ENCODE measurements at places on chromosomes 13 and 19.

GRCh38 chr19:14000691-14001375 is 5.3 kb downstream of the RFX1 start:
- no peak for DNase-seq

- no peak for DNase-seq
Observed at GRCh38 chr19:38012944-38013343, 105.9 kb downstream of the SIPA1L3 start.

- no peak for DNase-seq
Observed at GRCh38 chr13:23202383-23202782, 21.6 kb downstream of the SGCG start.

GRCh38 chr19:39160523-39160861 is 34.9 kb downstream of the PAK4 start:
- no peak for DNase-seq

GRCh38 chr13:86464193-86464592 is 665.0 kb upstream of the SLITRK6 start:
- DNase-seq = no peak

DNA sequence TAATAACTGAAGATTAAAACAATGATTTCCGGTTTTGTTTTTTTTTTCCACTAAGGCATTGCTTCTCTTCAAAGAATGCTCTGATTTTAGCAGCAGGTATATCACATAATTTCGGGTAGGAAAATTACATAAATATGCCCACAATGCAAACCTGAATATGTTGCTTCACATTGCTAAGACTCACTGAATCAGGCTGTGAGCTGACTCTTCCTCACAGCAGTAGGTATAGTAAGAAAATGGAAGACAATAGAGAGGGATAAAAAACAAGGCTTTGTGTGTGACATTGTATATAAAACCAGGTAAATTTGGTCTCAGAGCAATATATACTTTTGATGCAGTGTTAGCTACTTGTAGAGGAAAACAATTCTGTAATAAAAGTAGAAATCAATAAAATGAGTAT is 1355.0 kb downstream of the OLFM4 start:
- DNase-seq = no peak

DNA sequence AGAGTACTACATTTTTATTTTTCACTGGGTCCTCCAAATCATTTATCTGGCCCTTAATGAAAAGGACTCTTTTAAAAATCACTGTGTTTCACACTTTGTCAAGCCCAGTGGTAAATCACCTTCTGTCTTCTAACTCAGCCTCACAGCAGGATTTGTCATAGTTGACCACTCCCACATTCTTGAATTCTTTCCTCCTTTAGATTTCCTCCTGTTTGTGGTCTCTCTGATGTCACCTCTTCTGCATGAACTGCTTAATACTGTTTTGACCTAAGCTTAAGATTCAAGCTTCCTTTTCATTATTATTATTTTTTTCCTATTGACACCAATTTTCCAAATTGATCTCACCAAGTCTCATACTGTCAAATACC is 899.8 kb upstream of the MIR17HG start:
- DNase-seq = no peak

- no peak for DNase-seq
Observed at GRCh38 chr19:56152644-56153043, 11.6 kb downstream of the ZNF444 start.

DNA sequence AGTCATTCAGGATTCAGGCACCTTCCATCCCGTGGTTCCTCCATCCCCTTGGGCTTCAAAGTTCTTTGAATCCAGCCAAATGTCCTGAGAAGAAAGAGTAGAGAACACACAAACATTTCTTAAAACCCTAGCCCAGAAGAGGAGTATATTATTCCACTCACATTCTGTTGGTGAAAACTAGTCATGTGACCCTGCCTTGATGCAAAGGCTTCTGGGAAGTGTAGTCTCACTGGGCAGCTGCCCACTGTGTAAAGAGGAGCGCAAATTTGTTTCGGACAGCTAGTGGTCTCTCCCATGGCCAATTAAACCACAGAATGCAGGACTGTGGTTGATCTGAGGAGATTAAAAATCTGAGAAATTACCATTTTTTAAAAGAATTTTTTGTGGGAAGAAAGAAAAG is 304.4 kb downstream of the SUCLA2 start:
- no peak for DNase-seq

DNA sequence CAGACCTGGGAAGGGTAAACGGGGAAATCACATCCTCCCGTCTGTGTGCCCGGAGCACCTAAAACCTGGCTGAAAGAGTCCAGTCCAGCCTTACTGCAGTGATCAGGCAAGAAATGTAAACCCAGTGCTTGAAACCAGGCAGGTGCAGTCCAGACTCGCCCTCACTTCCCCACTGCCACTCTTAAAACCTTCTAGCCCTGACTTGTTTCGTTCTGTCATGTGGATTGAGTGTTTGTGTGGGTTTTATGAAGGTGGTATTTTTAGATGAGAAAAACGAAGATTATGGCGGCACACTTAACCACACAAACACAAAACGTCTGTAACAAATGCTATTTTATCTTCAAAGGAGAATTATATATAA is 839 bp upstream of the CKAP2 start:
- peak; percentile 80 for DNase-seq

- DNase-seq = no peak
Observed at GRCh38 chr19:17861542-17862402, 2.1 kb downstream of the RPL18A start.

DNA sequence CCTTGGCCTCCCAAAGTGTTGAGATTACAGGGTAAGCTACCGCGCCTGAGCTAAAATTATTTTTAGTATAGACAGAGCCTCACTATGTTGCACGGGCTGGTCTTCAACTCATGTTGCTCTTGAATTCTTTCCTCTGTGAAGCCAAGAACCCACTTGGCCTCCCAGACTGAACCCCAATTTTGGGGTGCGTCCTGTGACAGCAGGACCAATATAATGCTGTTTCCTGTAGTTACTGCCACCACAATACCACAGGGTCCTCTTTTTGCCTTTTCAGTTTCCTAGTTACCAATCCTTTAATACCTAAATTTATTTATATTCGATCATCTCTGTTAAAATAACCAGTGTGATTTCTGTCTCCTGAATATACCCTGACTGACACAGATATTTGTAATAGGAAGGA is 32.9 kb downstream of the TSKS start:
- no peak for DNase-seq

- no peak for DNase-seq
Observed at GRCh38 chr13:99477493-99477892, 23.8 kb upstream of the TM9SF2 start.

- DNase-seq = no peak
Observed at GRCh38 chr13:98632961-98633360, 56.1 kb upstream of the STK24 start.

DNA sequence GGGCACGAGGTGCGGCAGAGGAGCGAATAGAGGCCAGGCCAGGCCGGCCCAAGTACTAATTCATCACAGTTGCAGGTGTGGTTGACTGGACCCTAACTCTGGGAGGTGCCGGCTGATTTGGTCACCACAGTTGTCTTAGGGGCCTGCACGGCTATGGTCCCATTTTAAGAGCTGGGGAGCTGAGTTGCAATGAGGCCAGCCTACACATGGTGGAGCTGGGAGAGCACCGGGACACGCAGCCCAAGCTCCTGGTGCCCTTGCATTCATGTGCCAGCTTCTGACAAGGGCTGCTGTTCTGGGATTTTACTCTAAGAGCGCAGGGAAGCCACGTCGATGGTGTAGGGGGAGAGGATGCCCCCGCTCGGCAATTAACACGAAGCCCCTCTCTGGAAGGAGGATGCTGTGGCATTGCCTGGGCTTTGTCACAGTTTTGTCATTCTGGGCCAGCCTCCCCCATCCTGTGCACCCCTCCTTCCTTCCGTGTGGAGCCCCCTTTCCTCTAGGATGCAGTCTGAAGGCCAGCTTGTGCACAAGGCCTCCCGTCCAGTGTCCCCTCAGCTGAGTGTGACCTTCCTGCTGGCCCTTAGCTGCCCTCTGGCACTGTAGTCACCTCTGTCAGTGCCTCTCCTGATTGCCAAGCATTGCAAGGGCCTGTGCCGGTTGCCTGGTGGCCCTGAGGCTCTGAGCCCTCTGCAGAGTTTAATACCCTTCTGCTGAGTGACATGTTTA is 109.4 kb upstream of the C1QTNF9B start:
- DNase-seq = no peak

DNA sequence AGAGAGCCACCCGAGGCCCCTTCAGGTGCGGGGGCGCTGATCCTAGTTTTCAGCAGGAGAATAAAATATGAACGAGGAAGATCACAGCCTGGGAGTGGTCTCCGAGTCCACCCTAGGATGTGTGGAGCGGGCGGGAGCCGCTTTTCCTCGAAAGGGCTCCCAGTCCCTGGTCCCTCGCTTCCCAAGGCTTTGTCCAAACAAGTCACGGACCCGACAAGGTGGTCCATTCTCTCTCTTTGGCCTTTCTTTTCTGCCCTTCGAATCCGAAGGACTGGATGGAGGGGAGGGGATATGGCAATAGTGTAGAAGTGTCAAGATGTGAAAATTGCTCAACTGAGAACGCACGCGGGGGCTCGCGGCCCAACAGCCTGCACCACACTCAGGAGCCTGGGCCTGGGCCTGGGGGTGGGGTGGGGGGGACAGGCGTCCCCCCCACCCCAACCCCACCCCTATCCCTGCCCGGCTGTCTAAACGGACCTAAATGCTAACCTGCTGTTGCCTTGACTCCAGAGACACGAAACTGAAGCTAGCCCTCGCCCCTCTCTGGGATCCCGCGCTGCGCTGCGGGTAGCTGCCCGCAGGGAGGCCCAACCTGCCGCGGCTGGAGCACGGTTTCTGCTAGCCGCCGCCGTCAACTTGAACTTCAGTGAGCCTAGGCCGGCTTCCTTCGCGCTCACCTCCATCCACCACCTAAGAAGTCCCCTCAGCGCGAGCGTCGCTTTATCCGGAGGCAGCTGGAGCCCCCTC is 7.1 kb downstream of the ZIC2 start:
- DNase-seq = peak; percentile 73

- DNase-seq = no peak
Observed at GRCh38 chr13:98783856-98784478, 31.5 kb upstream of the SLC15A1 start.

DNA sequence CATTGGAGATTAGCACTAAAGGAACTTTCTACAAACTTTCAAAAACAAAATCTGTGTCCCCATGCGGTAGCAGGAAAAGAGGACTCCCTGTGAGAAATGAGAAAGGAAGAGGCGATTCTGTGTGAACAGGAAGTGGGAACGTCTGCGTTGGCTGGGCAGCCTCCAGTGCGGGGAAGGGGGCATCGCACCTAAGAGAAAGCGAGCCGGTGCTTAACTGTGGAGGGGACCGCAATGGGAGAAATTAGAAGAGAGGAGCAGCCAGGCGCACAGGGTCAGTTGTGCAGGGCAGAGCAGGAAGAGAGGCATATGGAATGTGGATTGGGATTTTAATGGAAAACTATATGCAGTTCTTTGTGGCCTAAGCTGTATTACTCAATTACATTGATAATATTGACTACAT is 77.4 kb upstream of the DOCK9 start:
- DNase-seq = no peak

GRCh38 chr13:73216381-73216831 is 157.6 kb downstream of the KLF5 start:
- DNase-seq = no peak

GRCh38 chr13:28181413-28181812 is 43.1 kb downstream of the PAN3 start:
- DNase-seq = no peak

DNA sequence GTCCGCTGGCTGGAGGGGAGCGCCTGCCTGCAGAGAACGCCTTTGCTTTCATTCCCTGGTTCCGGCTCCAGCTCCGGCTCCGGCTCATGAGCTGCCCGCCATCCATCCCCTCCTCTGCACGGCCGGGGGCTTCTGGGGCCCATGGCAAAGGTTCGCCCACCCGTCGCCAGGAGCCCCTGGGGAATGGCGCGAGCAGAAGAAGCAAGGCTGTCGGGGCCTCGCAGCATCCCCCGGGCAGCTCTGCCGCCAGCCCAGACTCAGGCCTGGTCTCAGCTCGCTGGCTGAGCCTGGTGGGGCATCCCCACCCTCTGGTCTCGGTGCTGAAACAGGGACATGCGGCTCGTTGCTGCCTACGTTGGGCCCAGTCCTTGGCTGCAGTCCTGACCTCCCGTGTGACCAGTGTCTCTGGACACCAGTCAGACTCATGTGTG is 96.8 kb downstream of the KDM4B start:
- DNase-seq = no peak

- no peak for DNase-seq
Observed at GRCh38 chr13:110070046-110070445, 236.9 kb downstream of the COL4A1 start.

DNA sequence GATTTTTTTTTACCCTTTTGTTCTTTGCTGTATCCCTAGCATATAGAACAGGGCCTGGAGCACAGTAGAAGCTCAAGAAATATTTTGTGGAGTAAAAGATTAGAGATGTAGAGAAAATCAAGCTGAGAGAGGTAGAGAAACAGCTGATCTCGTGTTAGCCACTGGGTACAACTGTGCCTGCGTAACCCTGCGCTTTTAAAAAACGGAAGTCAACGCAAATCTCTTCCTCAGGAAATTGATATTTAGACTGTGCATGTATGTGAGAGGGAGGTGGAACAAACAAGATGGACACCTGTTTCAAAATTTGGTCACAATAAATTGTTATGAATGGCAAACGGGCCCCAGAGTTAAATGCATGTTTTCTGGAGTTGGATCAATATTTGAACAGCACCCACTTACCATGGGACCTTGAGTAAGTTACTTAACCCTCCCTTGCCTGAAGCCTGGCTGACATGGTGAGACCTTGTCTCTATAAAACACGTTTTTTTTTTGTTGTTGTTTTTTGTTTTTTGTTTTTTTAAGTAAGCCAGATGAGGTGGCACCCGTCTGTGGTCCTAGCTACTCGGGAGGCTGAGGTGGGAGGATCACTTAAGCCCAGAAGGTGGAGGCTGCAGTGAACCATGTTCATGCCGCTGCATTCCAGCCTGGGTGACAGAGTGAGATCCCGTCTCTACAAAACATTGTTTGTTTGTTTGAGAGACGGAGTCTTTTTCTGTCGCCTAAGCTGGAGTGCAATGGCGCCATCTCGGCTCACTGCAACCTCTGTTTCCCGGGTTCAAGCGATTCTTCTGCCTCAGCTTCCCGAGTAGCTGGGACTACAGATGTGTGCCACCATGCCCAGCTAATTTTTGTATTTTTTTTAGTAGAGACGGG is 3.3 kb upstream of the EPOR start:
- DNase-seq = no peak

DNA sequence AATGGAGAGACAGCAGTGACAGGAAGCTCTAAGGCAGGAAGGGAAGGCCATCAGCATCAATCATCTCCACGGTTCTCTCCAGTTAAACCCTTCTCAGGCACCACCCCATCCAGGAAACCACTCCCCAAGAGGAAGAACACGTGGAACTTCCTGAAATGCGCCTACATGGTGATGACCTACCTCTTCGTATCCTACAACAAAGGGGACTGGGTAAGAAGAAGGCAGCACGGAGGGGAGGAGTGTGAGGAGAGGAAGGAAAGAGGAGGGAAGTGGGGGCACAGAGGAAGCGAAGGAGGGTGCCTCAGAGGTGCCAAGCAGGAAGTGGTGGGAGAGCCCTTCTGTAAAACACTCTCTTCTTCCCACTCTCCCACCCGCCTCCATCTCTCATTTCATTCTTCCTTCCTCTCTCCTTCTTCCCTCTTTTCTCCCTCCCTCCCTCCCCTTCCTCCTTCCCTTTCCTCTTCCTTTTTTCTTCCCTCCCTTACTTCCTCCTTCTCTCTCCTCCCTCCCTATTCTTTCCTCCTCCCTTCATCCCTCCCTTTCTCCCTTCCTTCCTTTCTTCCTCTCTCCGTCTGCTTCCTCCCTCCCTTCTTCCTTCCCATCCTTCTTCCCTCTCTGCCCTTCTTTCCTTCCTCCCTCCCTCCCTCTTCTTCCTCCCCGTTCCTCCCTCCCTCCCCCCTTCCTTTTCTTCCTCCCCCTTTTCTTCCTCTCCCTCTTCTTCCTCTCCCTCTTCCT is 12.6 kb downstream of the ZSCAN5A start:
- DNase-seq = no peak

Data from DMS79 treated with DMSO at 0.1 percent for 48 hours (cell line).